ENCODE measurements at places on chromosomes 1 and 21. TPM values are rescaled to one million over a fixed set of nuclear protein-coding genes. Genes with fewer than 3 reads are reported as not detected.

The IL22RA1 gene
- total RNA-seq = not detected

DNA sequence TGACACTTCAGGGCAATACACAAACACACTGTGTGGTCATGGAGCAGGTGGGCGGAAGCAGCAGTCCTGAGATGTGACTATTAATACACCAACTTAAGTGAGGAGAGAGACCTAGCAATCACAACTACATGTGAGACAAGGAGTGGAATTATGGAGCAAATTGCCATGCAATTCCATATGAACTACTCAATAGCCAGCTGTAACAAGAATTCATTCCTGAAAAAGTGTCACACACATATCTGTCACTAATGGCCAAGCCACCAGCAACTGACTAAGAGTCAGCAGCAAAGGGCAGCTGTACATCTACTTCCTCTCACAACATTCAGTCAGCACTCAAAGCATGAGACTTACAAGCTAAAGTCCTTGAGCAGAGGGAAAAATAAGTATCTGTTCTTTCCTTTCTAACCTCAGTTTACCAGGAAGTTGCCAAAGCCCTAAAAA is 46.2 kb downstream of the GPR3 start:
- DNase-seq = peak; percentile 58

GRCh38 chr1:44235808-44236207 is 22.5 kb downstream of the DMAP1 start:
- no peak for DNase-seq

The DCDC2B gene
- not detected for total RNA-seq

- DNase-seq = no peak
Observed at GRCh38 chr1:216705676-216706075, 17.6 kb downstream of the ESRRG start.

GRCh38 chr1:81876901-81877733 is 76.4 kb downstream of the ADGRL2 start:
- DNase-seq = no peak

- no peak for DNase-seq
Observed at GRCh38 chr1:225747566-225747965, 30.1 kb upstream of the SRP9 start.

The HSD11B1 gene
- 0.18 TPM for total RNA-seq

The GSTM1 gene
- 15.3 TPM for total RNA-seq

DNA sequence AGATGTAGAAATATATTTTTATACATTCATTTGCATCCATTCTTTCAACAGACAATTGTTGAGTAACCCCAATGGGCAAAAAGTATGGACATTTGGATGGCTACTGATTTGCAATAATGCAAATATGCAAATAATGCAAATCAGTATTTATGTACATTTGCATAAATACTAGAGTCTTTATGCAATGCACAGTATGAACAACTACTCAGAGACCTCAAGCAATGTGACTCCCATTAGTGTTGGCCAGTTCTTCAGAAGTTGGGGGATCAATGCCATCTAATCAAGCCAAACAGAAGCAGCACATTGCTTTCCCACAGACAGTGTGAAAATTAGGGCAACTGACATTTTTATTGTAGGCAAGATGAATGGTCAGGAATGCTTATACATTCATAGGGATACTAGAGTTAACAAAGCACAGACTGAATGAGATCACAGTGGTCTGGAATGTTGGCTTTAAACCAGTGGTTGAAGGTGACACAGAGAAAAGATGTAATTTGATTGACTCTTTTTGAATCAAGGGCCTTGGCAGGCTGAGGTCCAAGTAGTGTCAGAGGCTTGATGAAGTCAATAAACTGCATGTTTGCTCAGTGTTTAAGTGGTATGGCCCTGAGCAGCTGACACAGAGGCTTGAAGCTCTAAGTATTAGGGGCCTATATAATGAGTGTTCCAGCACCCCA is 256.6 kb downstream of the CTH start:
- no peak for DNase-seq

GRCh38 chr1:64675718-64676345 is 69.0 kb upstream of the RAVER2 start:
- DNase-seq = peak; percentile 54

DNA sequence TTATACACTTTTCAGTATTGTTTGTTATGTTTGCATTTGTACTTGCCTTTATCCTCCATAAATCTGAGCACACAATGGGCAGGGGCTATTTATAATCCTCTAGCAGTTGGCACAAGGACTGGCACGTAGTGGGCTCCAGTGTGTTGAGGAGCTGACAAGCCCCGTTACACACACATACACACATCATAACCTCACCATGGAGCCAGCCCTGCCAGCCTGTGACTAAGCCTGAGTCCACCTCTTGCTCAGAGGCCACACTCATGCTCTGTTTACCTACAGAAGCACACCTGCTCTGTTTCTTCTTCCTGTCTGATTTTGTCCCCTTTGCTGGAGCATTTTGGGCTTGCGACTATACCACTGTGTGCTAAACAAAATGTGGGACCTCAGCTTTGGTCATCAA is 64.5 kb upstream of the SPATA6 start:
- DNase-seq = no peak

DNA sequence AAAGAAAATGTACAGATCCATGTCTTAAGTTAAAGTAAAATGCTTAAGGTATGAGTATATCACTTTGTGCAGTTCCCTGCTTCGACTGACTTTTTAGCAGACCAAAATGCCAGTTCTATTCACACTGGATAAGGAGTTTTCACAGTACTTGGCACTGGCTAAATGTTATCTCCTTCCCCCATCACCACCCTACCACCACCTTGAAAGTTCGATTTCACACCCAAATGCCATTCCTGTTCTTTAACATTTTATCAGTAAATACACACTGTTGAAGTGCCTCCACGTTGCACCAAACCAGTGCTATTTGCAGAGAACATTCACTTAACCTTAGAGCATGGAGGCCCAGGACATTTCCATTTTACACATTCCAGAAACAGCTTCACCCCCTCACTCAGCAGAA is 100.0 kb downstream of the URB2 start:
- no peak for DNase-seq

DNA sequence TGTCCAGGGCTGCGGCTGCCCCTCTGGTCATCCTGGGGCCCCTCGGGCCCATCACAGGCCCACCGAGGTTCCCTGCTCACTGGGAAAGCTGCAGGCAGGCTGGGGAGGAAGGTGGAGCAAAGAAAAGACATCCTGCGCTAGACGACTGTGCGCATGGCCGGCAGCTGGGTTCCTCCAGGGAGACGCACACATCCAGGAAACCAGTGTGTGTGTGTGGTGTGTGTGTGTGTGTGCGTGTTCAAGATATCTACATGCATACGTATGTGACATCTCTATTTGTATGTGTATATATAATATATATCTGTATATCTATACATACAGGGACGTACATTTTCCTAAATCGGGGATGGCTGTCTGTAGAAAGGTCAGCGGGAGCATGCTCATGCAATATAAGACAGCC is 63.7 kb downstream of the ACOT7 start:
- peak; percentile 88 for DNase-seq

DNA sequence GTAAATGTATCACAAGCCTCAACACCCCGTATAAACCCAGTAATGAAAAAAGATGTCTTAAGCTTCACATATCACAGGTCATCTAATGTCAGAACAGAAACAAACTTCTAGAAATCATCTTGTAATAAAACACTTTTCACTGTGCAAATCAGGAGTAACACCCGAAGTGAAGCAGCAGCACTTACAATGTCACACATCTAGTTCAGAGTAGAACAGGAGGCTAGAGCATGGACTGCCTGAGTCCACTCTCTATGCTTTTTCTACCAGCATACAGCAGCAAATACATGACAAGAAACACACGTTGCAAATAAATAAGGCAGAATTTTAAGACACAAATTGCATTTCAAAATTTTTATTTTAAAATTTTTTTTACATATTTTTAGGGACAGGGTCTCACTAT is 57.2 kb downstream of the AKT3 start:
- DNase-seq = no peak

The TRAF3IP3 gene
- total RNA-seq = 1.4 TPM

DNA sequence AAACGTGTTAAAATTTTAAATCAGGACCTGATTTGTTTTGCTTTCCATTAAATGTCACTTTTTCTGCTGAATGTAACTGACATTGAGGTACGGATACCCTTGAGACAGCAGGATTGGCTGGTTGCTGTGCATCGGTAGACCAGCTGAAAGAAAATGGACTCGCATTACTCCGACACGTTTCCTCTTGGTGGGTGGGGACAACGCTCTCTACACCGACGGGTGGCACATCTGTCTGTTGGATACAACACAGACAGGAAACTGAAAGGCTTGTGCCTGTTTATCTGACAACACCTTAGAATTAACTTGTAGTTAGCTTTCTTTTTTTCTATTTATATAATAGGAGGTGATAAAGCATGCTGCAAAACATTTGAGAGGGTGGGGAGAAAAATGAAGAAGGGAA is 19.4 kb downstream of the PRPF38A start:
- no peak for DNase-seq

- DNase-seq = no peak
Observed at GRCh38 chr1:227805606-227806197, 9.8 kb upstream of the PRSS38 start.

The TGFB2 gene
- total RNA-seq = 37.2 TPM

The MRTO4 gene
- total RNA-seq = 27.8 TPM

The OR2T33 gene
- not detected for total RNA-seq

GRCh38 chr1:95023399-95024043 is 49.2 kb downstream of the ALG14 start:
- peak; percentile 86 for DNase-seq

The ELAPOR1 gene
- total RNA-seq = 0.27 TPM

GRCh38 chr1:54403808-54404261 is 2.4 kb downstream of the SSBP3 start:
- DNase-seq = no peak

GRCh38 chr21:31299291-31300147 is 44.5 kb downstream of the TIAM1 start:
- no peak for DNase-seq

DNA sequence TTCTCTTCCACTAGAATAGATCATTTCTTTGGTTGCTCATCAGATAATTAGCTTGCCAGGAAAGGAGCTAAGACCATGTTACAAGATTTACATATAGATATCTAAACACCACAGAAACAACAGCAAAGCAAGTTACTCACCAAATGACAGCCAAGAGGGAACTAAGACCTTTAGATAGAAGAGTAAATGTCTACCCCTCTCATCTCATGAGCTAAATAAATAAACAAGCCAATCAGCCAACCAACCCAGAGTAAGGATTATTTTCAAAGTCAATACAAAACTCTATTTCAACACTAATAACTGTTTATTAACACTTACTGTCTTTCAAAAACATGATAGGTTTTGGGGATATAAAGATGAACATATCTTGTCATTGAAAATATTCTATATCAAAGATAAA is 474.7 kb downstream of the LMO4 start:
- no peak for DNase-seq

The C4BPA gene
- total RNA-seq = 0.09 TPM

All from muscle of leg (tissue), 16 donors.